H9 (cell line): ENCODE measurements at places on chromosomes 4 and X.

DNA sequence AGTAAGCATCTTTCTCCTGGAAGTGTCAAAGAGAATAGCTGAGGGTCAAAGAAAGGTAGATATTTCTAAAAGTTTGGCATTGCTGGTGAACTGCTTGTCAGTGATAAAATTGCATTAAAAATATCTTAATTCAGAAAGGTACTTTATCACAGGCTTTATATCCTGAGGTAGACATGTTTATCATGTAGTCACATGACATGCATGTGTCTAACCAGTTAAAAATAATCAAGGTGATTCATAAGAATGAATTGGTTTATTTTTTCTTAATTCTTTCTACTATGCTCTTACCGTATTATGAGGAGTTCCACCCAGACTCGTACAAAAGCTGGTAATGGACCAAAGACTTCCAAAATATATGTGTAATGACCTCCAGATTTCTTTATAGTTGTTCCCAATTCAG, 6.1 kb downstream of the SLC7A11 start:
- no peak for DNase-seq

DNA sequence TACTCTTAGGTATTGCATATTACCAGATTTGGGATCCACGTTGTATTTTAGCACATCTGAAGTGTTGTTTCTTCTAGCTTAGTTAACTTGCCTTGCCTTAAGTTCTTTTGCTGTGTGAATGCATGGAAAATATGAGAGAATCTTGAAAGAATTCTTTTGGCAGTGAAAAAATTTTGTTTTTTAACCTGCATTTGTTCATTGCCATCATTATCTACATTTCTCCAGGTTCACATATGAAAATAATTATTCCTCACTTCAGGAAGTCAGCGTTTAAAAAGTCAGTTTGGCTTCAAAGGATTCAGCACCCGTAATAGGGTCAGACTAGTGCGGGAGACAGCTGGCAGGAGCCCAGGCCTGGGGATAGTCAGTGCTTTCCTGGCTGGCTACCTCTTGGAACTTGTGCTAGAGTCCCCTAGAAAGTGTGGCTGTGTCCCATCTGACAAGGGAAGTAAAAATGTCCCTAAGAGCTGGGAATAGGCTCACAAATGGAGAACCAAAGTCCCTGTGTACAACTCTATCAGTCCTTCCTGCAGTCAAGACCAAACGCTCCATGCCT, 251.9 kb upstream of the KLF3 start:
- no peak for DNase-seq

- no peak for DNase-seq
Observed at GRCh38 chr4:163966612-163967011, 472.1 kb downstream of the TMA16 start.

DNA sequence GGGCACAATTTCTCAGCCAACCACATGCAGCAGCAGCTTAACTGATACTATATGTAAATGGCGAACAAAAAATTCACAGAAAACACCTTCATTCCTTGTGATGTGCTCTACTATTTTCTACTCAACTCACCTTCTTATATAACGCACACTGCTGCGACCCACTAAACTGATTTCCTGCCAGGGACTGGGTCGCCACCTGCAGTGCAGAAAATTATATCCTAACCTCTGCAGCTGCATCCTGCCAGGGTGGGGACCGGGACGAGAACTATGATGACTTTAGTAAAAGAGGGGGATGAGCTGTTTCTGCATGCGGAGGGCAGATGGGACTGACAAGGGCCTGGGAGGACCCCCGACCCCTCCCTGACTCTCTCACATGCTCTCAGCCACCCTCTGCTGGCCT, 27.4 kb downstream of the ABLIM2 start:
- DNase-seq, result no peak

DNA sequence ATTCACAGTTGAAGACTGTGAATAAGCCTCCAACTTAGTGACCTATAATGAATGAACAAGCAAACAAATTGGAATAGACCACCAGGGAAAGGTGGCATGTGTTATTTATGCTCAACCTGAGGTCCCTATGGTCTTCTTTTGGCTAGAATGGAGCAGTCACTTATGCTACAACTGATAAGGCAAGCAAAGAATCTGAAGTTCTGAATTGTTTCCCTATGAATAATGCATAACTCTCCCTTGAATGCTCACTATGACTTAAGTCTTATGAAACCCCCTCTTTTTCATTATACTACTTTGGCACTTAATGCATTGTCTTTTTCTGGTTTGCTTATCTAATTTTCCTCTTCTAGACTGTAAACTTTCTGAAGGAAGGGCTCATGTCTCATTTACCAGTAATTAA, 2.6 kb downstream of the GIMD1 start:
- no peak for DNase-seq

GRCh38 chrX:110081740-110082139, 78.8 kb downstream of the TMEM164 start:
- DNase-seq, result no peak

DNA sequence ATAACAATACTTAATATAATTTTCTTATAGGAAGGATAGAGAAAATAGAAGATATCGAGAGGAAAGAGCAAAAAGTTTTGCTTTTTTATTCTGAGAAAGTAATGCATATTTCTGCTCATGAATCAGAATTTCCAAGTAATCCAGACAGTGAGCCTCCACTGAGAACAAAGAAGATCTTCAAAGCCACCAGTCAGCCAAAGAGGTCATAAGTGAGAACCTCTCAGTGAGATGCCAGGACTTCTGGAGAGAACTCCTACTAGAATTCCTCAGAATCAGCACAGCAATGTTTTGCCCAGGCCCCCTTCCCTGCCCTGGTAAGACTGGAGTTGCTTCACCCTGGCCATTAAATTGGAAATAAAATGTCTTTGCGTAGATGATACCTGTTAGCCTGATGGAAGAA, 254.4 kb upstream of the FAT4 start:
- DNase-seq, result no peak

DNA sequence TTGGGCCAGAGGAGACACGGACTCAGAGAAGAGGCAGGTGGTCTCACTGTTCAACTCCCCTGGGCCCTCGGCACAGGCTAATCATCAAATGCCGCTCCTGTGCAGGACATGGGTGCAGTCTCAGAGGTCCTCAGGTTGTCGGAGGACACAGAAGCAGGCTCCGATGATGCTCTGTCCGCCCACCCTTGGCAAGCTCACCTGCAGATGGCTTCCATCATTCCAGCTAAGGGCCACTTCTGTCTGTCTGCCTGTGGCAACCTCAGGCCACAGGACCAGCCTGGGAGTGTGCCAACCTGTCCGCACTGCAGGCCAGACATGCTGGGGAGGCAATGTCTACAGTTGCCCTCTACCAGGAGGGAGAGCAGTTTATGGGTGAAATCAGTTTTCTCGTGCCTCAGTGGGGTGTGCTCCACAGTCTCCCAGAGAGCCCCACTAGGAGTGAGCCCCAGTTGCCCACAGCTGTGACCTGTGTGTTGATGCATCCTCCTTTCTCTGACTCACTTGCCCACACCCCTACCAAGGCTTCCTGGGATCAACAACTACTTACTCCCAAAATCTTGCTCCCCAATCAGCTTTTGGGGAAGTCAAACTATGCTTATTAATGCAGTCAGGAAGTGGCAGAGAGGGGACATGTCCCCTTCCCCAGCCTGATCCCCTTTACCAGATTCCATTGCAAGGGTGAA, 55.9 kb downstream of the HTRA3 start:
- peak; percentile 18 for DNase-seq

GRCh38 chrX:29419774-29420553, 795.4 kb upstream of the MAGEB2 start:
- no peak for DNase-seq

DNA sequence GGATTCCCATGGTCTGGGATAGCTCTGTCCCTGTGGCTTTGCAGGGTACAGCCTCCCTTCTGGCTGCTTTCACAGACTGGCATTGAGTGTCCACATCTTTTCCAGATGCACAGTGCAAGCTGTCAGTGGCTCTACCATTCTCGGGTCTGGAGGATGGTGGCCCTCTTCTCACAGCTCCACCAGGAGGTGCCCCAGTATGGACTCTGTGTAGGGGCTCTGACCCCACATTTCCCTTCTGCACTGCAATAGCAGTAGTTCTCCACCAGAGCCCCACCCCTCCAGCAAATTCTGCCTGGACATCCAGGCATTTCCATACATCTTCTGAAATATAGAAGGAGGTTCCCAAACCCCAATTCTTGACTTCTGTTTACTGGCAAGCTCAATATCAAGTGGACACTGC, 50.2 kb upstream of the GRID2 start:
- peak; percentile 41 for DNase-seq

DNA sequence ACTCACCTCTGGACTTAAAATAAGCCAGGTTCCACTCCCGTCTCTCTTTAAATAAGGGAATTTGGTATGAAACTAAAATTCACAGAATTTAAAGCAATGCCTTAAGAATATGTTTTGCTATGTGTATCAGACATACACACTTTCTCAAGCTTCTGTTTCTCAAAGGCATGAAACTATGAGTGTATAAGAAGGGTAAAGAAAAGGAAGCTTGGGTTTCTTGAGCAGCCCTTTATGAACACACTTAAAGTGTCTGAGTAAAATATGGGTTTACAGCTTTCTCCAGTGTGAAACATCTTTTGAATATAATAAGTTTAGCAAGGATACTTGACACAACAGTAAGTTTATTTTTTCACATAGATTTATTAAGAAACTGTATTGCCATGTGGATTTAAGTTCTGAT, 370.5 kb downstream of the TMA16 start:
- DNase-seq, result no peak

DNA sequence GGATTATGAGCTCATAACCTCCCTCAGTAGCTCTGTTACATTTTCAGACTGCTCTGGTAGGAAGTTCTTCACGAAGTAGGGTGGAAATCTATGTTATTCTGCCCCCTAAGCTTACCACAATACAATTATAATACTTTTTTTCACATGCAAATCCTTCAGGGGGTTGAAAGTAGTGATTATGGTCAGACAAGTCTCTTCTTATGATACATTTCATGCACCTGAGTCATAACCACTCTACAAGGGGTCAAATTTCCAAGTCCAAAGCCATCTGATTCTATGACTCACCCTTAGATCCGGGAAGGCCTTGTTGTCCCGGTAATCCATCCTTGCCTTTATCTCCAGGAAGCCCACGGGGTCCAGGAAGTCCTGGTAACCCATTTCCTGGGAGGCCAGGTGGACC, 95.2 kb downstream of the ATG4A start:
- DNase-seq, result no peak
